ENCODE measurements at places on chromosomes 16 and 17.

- no peak overlapping the region for H3K27ac ChIP-seq
- peaks cover 14% of the 10 kb centered on the region for H3K27me3 ChIP-seq
- no peak for DNase-seq
- H3K4me3 ChIP-seq: peak overlapping the region; percentile 58
- H3K36me3 ChIP-seq: no peaks in the 10 kb centered on the region
Measured at GRCh38 chr16:29876594-29877249, 13.7 kb upstream of the CDIPT start.

- no peaks in the 10 kb centered on the region for H3K36me3 ChIP-seq
- H3K4me3 ChIP-seq: no peak overlapping the region
- H3K4me1 ChIP-seq: peaks cover 38% of the 10 kb centered on the region
- H3K27me3 ChIP-seq: no peaks in the 10 kb centered on the region
Measured at GRCh38 chr16:82655072-82655714, 28.4 kb downstream of the CDH13 start.

- H3K27me3 ChIP-seq: no peaks in the 10 kb centered on the region
- no peaks in the 10 kb centered on the region for H3K36me3 ChIP-seq
- no peak overlapping the region for H3K4me3 ChIP-seq
- H3K27ac ChIP-seq: no peak overlapping the region
- no peak for DNase-seq
Measured at GRCh38 chr16:89748076-89748475, 26.7 kb downstream of the ZNF276 start.

GRCh38 chr17:10574324-10574723, 24.9 kb upstream of the MYH2 start:
- no peak overlapping the region for H3K4me3 ChIP-seq
- DNase-seq: no peak
- no peaks in the 10 kb centered on the region for H3K27me3 ChIP-seq
- no peaks in the 10 kb centered on the region for H3K4me1 ChIP-seq

- H3K27ac ChIP-seq: peak overlapping the region; percentile 50
- H3K36me3 ChIP-seq: no peaks in the 10 kb centered on the region
- no peak overlapping the region for H3K4me3 ChIP-seq
- no peak for DNase-seq
- H3K4me1 ChIP-seq: peaks cover 12% of the 10 kb centered on the region
- no peaks in the 10 kb centered on the region for H3K27me3 ChIP-seq
Measured at GRCh38 chr16:75267631-75268264, 16.3 kb upstream of the BCAR1 start.

GRCh38 chr17:69898601-69899000, 176.4 kb upstream of the KCNJ16 start:
- no peak for DNase-seq
- no peaks in the 10 kb centered on the region for H3K4me1 ChIP-seq
- no peak overlapping the region for H3K4me3 ChIP-seq
- no peaks in the 10 kb centered on the region for H3K36me3 ChIP-seq
- no peak overlapping the region for H3K27ac ChIP-seq

DNA sequence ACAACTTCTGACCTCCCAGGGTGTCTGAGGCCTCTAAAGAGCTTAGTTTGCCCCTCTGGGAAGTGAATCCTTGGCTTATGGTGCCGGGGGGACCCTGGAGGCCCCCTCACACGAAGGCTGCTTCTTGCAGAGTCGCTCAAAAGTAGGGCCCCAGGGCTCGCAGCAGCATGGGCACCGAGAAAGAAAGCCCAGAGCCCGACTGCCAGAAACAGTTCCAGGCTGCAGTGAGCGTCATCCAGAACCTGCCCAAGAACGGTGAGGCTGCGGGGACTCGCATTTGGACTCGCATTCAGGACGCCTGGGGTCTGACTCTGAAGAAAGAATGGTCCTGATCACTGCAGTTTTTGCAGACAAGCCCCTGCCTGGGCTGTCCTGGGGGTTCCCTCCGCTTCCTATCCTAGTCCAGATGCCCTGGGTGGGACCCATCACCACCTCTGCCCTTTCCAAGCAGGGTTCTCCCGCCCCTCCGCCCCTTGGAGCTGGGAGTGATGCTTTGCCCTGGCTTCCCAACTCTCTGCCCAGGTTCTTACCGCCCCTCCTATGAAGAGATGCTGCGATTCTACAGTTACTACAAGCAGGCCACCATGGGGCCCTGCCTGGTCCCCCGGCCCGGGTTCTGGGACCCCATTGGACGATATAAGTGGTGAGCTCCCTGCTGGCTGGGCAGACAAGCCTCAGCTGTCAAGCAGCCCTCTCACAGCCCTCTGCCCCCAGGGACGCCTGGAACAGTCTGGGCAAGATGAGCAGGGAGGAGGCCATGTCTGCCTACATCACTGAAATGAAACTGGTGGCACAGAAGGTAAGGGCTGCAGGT, 698 bp downstream of the ACBD4 start:
- peak overlapping the region; percentile 95 for H3K4me3 ChIP-seq
- peak overlapping the region; percentile 82 for H3K27ac ChIP-seq
- DNase-seq: no peak
- H3K36me3 ChIP-seq: no peaks in the 10 kb centered on the region
- H3K4me1 ChIP-seq: peaks cover 27% of the 10 kb centered on the region

GRCh38 chr17:50114849-50115357, 15.1 kb downstream of the SAMD14 start:
- H3K27ac ChIP-seq: no peak overlapping the region
- H3K4me1 ChIP-seq: peaks cover 49% of the 10 kb centered on the region
- peaks cover 4% of the 10 kb centered on the region for H3K36me3 ChIP-seq
- H3K4me3 ChIP-seq: no peak overlapping the region
- DNase-seq: no peak
- H3K27me3 ChIP-seq: no peaks in the 10 kb centered on the region

GRCh38 chr16:4693956-4694641, 737 bp downstream of the NUDT16L1 start:
- DNase-seq: no peak
- H3K27ac ChIP-seq: peak overlapping the region; percentile 82
- no peaks in the 10 kb centered on the region for H3K27me3 ChIP-seq
- peaks cover 34% of the 10 kb centered on the region for H3K4me1 ChIP-seq

GRCh38 chr16:19094542-19095365, 19.0 kb upstream of the ITPRIPL2 start:
- H3K27ac ChIP-seq: no peak overlapping the region
- H3K36me3 ChIP-seq: no peaks in the 10 kb centered on the region
- no peak overlapping the region for H3K4me3 ChIP-seq
- no peak for DNase-seq

DNA sequence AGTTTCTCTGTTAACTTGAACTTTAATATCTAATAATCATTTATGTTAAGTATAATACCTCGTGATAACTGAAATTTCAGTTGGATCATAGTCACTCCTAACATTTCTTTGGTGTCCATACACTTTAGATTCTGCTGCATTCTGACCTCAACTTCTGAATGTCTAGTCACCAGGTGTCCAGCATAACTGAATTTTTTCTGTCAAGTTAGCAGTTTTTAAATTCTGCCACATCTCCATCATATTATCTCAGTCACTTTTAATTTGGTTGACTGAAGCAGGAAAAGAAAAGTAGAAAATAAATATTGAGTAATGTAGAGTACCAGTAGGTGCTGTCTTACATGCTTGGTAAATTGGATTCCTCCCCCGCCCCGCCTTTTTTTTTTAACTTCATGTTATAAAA, 128.6 kb downstream of the TANC2 start:
- DNase-seq: no peak
- H3K36me3 ChIP-seq: no peaks in the 10 kb centered on the region
- H3K4me1 ChIP-seq: no peaks in the 10 kb centered on the region
- no peaks in the 10 kb centered on the region for H3K27me3 ChIP-seq

GRCh38 chr17:77892031-77892430, 66.5 kb upstream of the TNRC6C start:
- H3K27ac ChIP-seq: no peak overlapping the region
- DNase-seq: no peak
- H3K36me3 ChIP-seq: no peaks in the 10 kb centered on the region
- H3K4me3 ChIP-seq: no peak overlapping the region

GRCh38 chr16:80938004-80938878, 68.4 kb downstream of the CMC2 start:
- no peak overlapping the region for H3K4me3 ChIP-seq
- peak; percentile 24 for DNase-seq
- H3K36me3 ChIP-seq: no peaks in the 10 kb centered on the region
- peaks cover 6% of the 10 kb centered on the region for H3K4me1 ChIP-seq
- H3K27me3 ChIP-seq: no peaks in the 10 kb centered on the region

- DNase-seq: no peak
- H3K27me3 ChIP-seq: no peaks in the 10 kb centered on the region
- peaks cover 13% of the 10 kb centered on the region for H3K4me1 ChIP-seq
- peaks cover 4% of the 10 kb centered on the region for H3K36me3 ChIP-seq
- H3K4me3 ChIP-seq: peak overlapping the region; percentile 60
- peak overlapping the region; percentile 77 for H3K27ac ChIP-seq
Measured at GRCh38 chr17:78789663-78790181, 7.6 kb upstream of the CYTH1 start.

- H3K4me3 ChIP-seq: no peak overlapping the region
- no peaks in the 10 kb centered on the region for H3K36me3 ChIP-seq
- no peaks in the 10 kb centered on the region for H3K27me3 ChIP-seq
- no peak for DNase-seq
Measured at GRCh38 chr16:85755929-85756768, 5.3 kb upstream of the C16orf74 start.

DNA sequence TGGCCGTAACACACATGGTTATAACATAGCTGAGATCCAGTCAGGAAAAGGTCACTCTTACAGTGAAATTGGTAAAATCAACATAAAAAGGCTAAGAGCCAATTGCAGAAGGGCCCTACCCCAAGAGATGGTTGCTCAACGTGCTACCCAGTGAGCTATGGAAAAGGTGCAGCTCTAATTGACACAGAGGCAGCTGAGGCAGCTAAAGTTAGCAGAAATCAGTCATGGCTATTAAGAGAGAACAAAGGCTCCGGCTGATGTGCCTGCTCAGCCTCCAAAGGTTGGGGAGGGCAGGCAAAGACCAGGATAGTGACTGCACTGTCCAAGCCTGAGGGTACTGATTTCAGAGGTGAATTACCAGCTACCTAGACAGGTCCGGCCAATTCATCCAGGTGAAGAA, 76.5 kb upstream of the ATP2A3 start:
- no peaks in the 10 kb centered on the region for H3K4me1 ChIP-seq
- no peak overlapping the region for H3K27ac ChIP-seq
- DNase-seq: no peak
- no peak overlapping the region for H3K4me3 ChIP-seq

DNA sequence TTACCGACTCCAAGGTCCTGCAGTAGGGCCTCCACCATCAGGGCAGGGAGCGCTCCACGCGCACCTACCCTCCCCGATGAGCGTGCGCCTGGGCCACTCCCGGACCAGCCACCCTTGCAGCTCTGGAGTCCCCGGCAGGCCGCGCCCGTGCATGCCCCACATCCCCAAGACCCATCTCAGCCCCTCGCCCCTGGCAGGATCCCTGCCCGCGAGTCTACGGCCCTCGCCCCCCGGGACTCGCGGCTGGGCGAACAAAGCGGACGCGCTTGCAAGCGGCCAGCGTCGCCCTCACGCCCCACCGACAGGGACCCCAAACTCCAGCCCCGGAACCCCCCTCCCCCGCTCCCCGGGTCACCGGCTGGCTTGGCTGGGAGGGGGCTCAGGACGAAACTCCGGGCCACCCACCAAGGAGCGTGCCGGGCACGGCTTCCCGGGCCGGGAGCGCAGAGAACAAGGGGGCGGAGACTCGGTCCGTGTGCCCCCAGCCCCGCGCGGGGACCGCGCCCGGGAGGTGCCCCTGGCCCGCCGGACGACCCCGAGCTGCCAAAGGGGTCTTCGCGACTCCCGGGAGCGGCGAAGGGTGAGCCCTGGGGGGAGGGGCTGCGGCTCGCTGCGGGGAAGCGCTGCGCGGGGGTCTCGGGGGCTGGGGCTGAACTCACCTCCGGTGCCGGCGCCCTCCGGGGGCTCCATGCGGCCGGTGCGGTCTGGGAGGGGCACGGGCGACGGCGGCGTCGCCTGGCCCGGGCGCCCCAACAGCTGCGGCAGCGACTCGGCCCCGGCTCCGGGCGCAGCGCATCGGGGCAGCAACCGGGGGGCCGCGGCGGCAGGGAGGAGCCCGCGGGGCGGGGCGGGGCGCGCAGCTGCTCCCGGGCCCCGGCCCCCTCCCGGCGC, at the start of gene DBNDD1:
TSS of gene DBNDD1 (minus strand) at position 805 of the 891 bp plus-strand sequence. CDS start at position 690, 115 bp downstream.
- H3K4me3 ChIP-seq: peak within 1 kb of the TSS; percentile 80
- no peak for DNase-seq
- peak within 1 kb of the TSS; percentile 37 for H3K27ac ChIP-seq
- no peaks in the 10 kb centered on the region for H3K27me3 ChIP-seq
- peaks cover 43% of the 10 kb centered on the region for H3K4me1 ChIP-seq

- peak overlapping the region; percentile 28 for H3K4me3 ChIP-seq
- H3K4me1 ChIP-seq: peaks cover 29% of the 10 kb centered on the region
- peak; percentile 19 for DNase-seq
- H3K27me3 ChIP-seq: no peaks in the 10 kb centered on the region
- no peaks in the 10 kb centered on the region for H3K36me3 ChIP-seq
Measured at GRCh38 chr16:64910356-64910755, 211.5 kb downstream of the CDH11 start.

DNA sequence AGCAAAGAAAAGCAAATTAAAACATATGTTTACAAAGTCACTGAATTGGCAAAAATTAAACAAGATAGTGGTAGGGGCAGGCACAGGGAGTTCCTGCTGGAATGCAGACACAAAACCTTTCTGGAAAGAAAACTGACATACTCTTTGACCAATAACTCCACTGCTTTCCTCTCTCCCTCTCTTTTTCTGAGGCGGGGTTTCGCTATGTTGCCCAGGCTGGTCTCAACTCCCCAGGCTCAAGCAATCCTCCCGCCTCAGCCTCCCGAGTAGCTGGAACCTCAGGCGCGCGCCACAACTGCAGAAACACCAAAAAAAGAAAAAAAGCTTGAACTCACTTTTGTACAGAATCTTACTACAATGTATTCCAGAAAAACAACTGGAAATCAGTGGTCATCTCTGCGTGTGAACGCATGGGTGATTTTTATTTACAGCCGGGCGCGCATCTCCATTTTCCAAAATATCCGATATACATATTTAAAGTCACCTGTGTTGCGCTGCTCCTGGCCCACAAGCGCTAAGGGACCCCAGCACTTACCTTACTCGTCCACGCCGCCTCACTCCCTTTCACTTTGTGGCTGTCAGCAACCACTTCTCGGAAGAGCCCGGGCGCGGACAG, 480 bp downstream of the TXNL4B start:
- H3K27ac ChIP-seq: peak overlapping the region; percentile 79
- H3K4me3 ChIP-seq: peak overlapping the region; percentile 97
- no peaks in the 10 kb centered on the region for H3K27me3 ChIP-seq

DNA sequence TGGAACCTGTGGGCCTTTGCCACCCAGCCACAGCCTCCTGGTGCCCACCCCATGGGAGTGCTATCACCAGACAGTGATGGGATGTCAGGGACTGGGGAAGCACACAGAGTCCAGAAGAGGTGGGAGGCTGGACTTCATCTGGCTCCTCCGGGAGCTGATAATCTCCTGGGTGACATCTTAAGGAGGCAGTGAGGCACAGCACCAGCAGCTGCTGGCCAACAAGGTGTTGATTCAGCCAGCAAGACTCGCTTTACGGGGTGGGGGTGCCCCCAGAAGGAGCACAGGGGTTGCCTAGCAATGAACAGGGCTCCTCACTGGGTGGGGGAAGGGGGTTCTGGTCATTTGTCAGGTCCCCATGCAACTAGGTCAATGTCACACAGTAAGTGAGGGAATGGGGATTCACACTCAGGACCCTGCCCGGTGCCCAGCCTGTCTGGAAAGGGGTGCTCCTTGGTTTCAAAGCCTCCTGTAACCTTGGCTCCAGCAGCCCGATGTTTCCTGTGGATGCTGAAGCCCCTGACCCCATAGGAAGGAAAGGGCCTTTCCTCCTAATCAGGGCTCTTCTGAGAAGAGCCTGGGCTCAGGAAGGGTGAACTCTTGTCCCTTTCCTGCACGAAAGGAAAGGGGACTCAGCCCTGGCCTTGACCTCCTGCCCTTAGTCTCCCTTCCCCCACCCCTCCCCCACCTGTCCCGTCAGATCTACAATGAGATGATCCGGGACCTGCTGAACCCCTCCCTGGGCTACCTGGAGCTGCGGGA, 17.7 kb downstream of the KIF19 start:
- no peaks in the 10 kb centered on the region for H3K27me3 ChIP-seq
- H3K27ac ChIP-seq: no peak overlapping the region
- no peak overlapping the region for H3K4me3 ChIP-seq
- H3K36me3 ChIP-seq: no peaks in the 10 kb centered on the region
- H3K4me1 ChIP-seq: no peaks in the 10 kb centered on the region

Data from thoracic aorta (tissue), 2 donors.